WERI-Rb-1 (cell line): ENCODE measurements at places on chromosomes 6 and 20.
A peak's percentile ranks its signal among the peaks of the same experiment; 100 is the strongest.

DNA sequence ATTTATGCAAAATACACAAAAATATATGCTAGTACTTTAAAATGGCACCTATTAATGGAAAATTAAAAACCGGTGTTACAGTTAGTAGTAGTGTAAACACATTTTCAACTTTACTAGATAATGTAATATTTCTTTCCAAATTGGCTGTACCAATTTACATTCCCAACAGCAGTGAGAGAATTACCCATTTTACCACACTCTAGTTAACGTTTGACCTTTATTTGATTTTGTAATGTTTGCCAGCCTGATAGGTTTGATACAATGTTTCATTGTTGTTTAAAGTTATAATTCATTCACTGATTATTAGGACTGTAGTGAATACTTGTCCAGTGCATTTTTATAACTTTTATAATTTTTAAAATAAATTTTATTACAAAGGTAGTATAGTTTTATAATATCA is 182.1 kb downstream of the EYA4 start:
- no peak for DNase-seq

DNA sequence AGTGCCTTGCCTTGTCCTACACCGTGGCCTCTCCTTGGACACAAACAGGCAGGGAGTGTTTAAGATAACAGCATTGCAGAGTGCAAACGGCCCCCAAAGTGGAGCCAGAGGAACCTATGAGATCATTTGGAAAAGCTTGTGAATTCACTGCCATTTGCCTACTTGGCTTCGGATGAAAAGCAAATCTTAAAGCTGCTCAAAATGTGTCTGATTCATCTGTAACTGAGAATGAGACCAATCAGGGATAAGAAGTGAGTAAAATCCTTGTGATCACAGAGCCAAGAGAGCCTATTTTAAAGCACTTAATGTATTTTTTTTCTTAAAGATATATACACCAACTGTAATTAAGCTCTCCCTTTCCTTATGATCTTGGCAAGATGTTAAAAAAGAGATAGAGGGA is 65.7 kb upstream of the BACH2 start:
- DNase-seq: no peak

GRCh38 chr6:3176562-3177355 is 19.4 kb upstream of the TUBB2A start:
- no peak for DNase-seq

GRCh38 chr6:109291902-109292301 is 90.4 kb downstream of the CD164 start:
- no peak for DNase-seq

GRCh38 chr6:44781912-44782597 is 394.5 kb downstream of the CDC5L start:
- DNase-seq: no peak

GRCh38 chr20:35985806-35986205 is 17.4 kb downstream of the CNBD2 start:
- no peak for DNase-seq

GRCh38 chr6:85390105-85390728 is 59.7 kb upstream of the NT5E start:
- DNase-seq: no peak

GRCh38 chr20:15622368-15622767 is 950.9 kb downstream of the KIF16B start:
- DNase-seq: no peak

- DNase-seq: no peak
These were observed 128.0 kb downstream of the INSM1 start for GRCh38 chr20:20495729-20496503.

GRCh38 chr20:17664025-17664633 is 17.9 kb downstream of the RRBP1 start:
- DNase-seq: no peak

GRCh38 chr6:57104336-57104735 is 14.3 kb downstream of the ZNF451 start:
- DNase-seq: no peak

DNA sequence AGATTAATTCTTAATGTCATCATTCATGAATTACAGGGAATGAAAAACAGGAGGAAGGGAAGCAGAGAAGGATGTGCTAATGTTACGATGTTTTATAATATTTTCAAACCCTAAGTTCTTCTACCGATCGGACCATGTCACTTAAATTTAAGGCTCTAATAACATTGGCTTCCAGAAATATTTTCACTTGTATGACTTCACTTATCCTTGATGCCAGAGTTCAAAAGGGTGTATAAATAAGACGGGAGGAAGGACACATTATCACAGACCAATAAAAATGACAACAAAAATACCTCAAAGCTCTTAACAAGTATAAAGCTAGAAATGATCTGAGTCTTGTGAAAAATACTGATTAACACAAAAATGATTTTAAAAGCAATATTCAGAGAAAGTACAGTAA is 370.4 kb upstream of the CITED2 start:
- DNase-seq: no peak

GRCh38 chr6:5361396-5361795 is 100.1 kb downstream of the FARS2 start:
- DNase-seq: no peak

GRCh38 chr6:109322825-109323224 is 59.4 kb downstream of the CD164 start:
- DNase-seq: no peak

GRCh38 chr6:89559487-89559886 is 79.1 kb downstream of the LYRM2 start:
- DNase-seq: no peak

GRCh38 chr6:25793970-25794369 is 37.9 kb downstream of the SLC17A1 start:
- DNase-seq: no peak

DNA sequence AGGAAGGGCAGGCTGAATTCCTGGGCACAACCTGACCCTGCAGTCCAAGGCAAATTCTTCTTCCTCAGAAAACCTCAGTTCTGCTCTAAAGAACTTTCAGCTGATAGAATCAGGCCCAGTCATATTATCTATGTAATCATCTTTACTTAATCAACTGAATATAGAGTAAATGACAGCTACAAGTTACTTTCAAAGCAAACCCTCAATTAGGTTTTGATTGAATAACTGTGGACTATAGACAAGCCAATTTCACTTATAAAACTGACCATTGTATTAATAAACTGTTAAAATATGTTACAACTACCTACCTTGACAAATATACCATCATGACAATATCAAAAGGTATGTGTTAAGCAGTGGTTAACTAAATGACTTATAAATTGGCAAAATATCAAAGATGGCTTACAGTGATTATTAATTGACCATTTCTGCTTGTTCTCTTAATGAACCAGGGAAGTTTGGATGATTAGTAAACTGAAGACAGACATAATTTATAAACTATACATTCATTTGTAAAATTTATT is 46.1 kb upstream of the ADGRF5 start:
- DNase-seq: no peak

DNA sequence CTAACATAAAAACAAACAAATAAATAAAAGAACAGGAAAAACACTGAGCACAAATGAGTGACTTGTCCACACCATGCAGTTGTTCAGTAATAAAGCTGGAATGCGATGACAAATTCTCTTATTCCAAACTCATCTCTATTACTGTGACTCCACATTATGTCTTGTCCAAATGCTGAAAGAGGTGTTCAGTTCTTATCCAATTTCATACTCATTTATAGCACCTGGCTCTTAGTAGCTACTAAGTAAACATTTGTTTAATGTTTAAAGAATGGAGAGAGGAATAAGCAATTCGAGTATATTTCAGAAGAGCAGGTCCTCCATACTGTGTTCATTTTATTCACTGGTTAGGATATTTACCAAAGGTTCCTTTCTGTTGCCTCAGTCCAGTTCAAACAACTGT is 439.0 kb upstream of the JAG1 start:
- DNase-seq: no peak

GRCh38 chr20:38143646-38144554 is 21.2 kb downstream of the TGM2 start:
- DNase-seq: peak; percentile 62

- DNase-seq: no peak
These were observed 181.4 kb downstream of the MOXD1 start for GRCh38 chr6:132219901-132220300.

GRCh38 chr6:147486683-147487082 is 21.8 kb upstream of the SAMD5 start:
- no peak for DNase-seq

GRCh38 chr20:38485041-38485440 is 12.4 kb downstream of the RALGAPB start:
- no peak for DNase-seq

GRCh38 chr6:36094753-36095496 is 35.4 kb upstream of the MAPK13 start:
- DNase-seq: peak; percentile 85

GRCh38 chr6:49430187-49430586 is 32.9 kb downstream of the MMUT start:
- DNase-seq: no peak

- no peak for DNase-seq
These were observed 126.8 kb downstream of the SNX5 start for GRCh38 chr20:17841751-17842215.

DNA sequence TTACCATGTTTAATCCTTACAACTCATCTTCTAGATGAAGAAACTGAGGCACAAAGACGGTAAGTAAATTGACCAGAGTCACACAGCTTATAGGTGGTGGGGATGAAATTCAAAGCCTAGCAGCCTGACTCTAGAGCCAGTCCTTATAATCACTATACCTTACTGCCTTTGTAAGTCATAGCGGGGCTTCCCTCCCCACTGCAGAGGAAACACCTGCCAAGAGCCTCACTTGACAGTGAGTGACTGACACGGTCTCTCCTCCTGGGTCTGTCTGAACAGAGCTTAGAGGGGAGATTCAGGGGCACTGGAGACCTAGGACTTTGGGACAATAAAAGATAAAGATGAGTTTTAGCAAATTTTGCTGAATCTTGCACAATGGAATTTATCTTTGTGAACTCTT is 12.8 kb downstream of the SUN5 start:
- DNase-seq: no peak

GRCh38 chr6:56802584-56802983 is 152.3 kb upstream of the BEND6 start:
- DNase-seq: no peak

- no peak for DNase-seq
These were observed 1.1 kb downstream of the CD109 start for GRCh38 chr6:73696966-73697655.

- no peak for DNase-seq
These were observed 51.9 kb downstream of the ERMARD start for GRCh38 chr6:169803271-169803811.

DNA sequence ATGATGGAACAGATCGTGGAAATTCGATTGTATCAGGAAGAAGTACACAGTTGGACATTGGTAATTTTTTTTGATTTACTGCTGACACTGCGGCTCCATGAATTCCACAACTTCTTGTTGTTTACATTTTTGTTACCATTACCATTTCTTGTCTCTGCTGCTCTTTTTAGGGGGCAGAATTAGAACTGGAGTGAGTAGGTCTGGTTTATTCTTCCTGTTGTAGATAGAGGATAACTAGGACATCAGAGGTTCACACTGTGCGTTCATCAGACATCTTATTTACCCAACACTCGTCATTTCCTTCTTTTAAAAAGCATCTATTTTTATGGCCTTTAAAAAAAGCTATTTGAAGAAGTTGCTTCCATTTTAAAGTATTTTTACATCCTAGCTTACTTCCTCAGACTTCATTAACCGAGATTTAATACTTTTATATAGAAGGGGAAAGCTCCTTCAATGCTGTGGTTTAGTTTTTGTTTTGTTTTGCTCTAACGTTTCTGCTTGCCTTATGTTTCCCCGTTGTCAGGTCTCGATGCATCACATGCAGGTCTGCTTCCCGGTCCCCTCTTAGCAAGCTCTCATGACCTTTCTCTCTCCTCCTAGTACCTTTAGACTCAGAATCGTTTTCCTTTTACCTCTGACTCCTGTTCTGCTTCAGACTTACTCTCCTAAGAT is 139.1 kb downstream of the ARID1B start:
- no peak for DNase-seq

- DNase-seq: peak; percentile 67
These were observed 61.9 kb upstream of the ELOVL5 start for GRCh38 chr6:53410508-53411258.

- no peak for DNase-seq
These were observed 116.2 kb upstream of the JAG1 start for GRCh38 chr20:10790013-10790412.

- no peak for DNase-seq
These were observed 5.6 kb downstream of the CTSA start for GRCh38 chr20:45896641-45897161.

DNA sequence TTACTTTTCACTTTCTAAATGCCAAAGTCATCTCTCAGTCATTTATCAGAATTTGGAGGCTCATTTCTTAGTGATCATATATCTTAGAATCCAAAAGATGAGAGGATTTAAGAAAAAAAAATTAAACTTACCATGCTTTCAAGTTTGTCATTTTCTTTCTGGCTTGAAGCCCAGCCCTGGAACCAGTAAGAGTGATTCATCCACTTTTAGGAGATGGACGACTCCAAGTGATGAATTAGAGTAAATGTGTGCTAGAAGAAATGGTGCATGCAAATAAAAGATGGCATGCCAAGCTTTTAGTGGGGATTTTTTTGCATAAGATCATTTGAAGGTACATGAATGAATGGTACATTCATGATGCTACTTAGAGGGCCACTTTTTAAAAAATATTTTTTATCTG is 20.1 kb downstream of the PLCB1 start:
- no peak for DNase-seq

DNA sequence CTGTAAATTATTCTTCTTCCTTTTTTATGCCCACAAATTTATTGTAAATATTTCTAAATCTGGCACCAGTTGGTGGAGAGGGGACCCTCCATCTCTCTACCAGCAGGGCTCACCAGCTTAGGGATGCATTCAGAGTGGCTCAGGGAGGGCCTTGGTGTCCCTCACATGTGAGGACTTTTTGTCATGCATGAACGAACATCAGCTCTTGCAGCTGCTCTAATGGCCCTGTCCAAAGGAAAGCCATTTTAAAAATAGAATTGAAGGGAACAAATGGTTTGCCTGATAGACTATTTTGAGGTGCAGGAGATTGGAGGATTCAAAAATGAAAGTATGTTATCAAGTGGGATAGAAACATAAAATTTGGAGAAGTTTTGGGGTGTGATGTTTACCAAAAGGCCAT is 37.5 kb upstream of the KLHL31 start:
- peak; percentile 58 for DNase-seq

- no peak for DNase-seq
These were observed 725.9 kb downstream of the BCKDHB start for GRCh38 chr6:80832337-80832736.

DNA sequence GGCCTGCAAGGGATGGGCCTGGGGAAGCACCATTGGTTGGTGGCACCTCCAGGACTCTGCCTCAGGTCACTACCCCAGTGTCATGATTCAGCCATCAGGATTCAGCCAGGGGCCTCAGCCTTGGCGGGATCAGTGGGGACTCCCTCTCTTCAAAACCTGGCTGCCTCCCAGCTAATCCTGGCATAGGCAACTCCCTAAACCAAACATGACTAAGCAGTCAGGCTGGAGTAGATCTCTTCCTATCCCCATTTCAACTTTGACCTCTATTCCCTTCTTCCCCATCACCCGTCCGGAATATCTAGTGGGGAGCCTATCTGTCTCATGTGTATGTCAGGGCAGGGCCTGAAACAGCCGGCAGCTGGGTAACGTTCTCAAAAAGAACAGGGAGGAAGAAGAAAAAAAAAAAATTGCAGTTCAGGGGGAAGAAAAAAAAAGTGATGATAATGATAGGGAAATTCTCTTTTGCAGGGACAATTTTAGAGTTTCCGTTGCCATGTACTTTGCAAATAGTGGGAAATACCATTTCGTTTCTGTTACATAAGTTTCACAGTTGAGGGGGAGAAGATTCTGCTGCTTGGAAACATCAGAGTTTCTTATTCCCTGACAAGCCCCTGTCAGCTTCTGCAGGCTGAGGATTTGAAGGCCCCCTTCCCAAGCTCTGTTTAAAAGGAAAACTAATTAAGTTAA is 4.1 kb upstream of the PREX1 start:
- peak; percentile 47 for DNase-seq

- DNase-seq: no peak
These were observed 54.5 kb downstream of the TRMT11 start for GRCh38 chr6:126040826-126041225.
